ENCODE measurements at places on chromosomes 3 and 15. TPM values are rescaled to one million over a fixed set of nuclear protein-coding genes. Genes with fewer than 3 reads are reported as not detected.

The SLC12A8 gene
- total RNA-seq, result 0.38 TPM

The PRR20G gene
- not detected for total RNA-seq

The KBTBD12 gene
- total RNA-seq, result not detected

The TAGLN3 gene
- 0.28 TPM for total RNA-seq

GRCh38 chr3:140630366-140630765 lies 47.5 kb upstream of the TRIM42 start:
- no peak for DNase-seq
